ENCODE measurements at places on chromosomes 1 and 21.

- DNase-seq = no peak
Observed at GRCh38 chr1:231011360-231011759, 28.7 kb downstream of the FAM89A start.

GRCh38 chr1:232590744-232591082, 39.2 kb downstream of the SIPA1L2 start:
- DNase-seq = no peak

DNA sequence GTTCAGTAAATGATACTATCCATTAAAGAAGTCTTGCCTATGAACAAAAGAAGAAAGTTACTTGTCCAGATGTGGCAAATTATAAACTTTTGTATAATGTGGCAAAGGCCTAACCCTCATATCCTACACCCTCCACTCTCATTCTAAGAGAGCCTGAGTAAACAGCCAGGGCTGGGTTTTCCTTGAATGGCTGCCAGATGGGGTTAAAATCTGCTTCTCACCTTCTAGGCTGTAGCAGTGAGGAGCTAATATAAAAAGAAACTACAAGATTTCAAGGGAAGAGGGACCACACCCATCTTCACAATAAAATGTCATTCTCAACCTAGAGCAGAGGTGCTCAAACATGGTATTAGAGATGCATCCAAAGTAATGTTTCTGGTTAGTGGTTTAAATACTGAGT, 8.9 kb downstream of the RABIF start:
- DNase-seq = no peak

DNA sequence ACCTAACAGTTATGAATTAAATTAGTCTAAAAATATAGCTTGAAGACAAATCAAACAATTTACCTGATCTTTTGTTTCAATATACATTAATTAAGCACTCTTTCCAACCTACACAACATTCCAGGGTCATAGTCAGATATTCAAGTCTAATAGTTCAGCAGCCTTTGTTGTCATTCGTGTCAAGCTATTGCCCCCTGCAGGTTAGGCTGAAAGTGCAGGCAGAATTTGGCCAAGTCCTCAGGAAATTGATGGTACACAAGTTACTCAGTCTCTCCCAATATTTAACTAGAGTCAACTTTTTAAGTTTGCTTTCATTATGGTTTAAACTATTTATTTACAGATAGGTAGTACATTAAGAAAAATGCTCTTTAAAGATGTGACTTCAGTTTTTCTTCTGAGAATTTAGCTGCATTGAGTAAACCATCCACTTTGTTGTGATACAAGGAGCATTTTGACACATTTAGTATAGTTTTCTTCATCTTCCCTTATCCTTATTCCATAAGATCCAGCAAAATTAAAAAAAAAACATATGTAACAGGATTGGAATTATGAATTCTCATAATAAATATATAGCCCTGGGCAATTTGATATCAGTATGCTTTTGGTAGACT, 130.3 kb upstream of the DPYD start:
- peak; percentile 57 for DNase-seq

DNA sequence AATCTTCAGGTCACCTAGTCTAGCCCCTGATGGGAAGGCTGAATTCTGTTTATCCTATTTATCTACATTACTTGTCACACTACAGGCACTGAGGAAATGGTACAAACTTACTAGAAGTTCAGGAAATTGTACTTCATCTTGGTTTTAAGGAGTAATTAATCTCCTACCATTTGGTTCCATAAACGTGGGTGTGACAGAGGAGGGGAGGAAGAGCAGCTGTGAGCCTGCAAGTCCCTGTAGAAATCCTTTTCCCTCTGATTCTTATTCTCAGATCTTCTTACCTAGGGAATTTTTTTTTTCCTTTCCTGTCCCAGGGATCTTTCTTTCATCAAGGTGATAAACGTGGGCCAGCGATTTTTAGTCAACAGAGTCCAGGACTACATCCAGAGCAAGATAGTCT, 14.1 kb downstream of the PFKFB2 start:
- no peak for DNase-seq

DNA sequence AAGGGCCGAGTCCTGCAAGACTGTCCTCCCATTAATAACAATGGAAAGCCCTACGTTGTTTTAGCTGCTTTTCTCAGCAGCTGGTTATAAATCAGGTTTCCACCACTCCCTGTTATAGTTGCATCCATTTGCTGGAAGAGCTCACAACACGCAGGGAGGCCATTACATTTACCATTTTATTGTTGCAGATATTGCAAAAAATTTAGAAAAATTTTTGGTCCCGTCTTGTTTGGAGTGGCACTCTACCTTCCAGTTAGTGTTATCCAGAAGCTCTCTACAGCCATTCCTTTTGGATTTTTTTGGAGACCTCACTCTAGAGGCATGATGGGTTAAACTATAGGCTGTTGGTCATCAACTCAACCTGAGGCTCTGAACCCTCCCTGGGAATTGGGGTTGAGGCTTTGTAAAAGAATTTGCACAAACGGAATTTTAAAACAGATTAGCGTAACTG, 1532.1 kb upstream of the TPTE start:
- no peak for DNase-seq

- no peak for DNase-seq
Observed at GRCh38 chr1:185157599-185158412, 839 bp downstream of the SWT1 start.

DNA sequence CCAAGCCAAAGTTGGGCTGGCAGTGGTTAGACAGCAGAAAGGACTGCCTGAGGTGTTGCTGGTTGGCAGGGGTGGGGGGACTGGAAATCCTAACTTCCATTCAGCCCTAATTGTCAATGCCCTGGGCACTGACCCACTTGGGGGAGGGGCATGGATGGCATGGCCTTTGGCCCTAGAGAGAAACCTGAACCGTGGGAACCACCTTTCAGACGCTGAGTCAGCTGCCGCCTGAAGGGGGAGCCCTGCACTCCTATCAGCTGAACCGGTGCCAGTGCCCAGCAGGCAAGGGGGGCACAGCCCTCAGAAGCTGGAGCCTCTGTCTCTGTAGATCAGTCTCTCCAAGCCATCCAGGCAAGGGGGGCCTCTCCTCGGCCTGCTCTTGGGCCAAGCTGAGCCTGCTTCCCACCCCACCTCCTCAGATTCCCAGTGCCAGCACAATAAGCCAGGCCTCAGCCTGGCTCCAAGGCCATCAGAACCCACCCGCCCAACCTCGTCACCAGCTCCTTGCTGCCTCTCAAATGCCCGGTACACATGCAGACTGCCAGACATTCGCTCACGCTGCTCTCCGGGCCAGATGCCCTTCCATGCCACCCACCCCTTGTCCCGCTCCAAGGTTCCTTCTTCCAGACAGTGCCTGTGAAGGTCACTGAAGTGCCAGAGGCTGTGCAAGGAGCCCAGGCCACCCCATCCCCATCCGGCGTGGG, 11.6 kb downstream of the TINAGL1 start:
- DNase-seq = no peak

- peak; percentile 73 for DNase-seq
Observed at GRCh38 chr1:64745181-64745985, 508 bp downstream of the RAVER2 start.

GRCh38 chr1:79295967-79296366, 289.4 kb upstream of the ADGRL4 start:
- no peak for DNase-seq

DNA sequence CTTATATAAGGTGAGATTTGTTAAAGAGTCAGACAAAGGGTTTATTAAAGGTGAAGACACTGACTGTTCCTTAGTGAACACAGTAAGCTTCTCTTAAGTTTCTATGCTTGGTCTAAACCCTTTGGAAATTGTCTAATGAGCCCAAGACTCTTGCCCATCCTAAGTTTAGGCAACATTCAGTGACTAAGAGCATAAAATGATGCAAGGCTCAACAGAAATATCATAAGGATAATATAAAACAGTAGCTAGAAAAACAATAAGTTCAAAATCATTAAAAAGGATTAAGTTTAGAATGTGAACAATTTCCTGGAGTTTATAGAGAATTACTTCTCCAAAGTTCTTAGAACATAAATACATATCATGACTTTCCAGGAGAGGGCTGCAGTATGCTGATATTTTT, 108.9 kb upstream of the PDC start:
- DNase-seq = no peak

DNA sequence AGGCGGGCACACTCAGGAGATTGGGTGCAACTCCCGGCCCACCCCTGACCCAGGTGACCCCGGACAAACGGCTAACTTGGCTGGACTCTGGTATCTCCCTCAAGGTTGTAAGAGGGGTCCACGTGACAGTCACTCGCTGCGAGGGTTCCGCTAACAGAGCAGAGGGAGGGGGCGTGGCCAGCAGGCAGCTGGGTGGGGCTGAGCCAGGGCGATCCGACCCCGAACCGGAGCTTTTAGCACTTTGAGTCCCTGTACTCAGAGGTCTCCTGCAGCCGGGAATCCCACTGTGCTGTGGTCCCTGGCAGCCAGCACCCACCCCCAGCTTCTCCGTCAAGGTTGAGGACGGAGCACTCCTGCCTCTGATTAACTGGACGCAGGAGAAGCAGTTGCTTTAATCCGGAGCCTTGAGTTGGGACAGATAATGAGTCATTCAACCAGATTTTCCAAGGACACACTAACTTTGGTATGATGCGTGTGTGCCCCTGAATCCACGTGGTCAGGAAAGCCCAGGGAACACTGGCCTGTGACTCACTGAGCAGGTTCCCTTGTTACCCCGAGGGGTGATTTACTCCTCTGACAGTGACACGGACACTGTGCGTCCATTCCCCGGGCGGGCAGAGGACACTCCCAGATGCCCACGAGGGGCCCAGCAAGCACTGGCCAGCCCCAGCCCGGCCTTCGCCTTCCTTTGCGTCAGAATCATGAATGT, 16.8 kb downstream of the TRPM2 start:
- DNase-seq = no peak

- no peak for DNase-seq
Observed at GRCh38 chr1:31891280-31891679, 46.9 kb downstream of the PTP4A2 start.

- no peak for DNase-seq
Observed at GRCh38 chr1:231841616-231842344, 215.2 kb downstream of the DISC1 start.

DNA sequence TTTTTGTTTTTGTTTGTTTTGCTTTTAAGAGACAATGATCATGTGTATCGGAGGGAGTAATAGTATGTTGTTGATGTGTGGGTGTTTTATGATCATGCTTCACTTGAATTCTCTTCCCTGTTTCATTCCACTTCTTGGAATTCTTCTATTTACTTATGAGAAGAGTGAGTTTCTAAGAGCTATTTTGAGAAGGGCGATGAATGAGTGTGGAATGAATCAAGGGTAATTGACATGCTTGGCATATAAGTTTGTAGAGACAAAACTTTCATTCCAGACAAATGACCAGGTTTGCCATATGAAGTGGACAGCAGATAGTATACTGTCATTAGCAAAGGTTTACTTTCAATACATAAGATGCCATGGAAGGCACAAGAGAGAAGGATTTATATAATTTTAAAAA, 42.3 kb upstream of the PDC start:
- no peak for DNase-seq

DNA sequence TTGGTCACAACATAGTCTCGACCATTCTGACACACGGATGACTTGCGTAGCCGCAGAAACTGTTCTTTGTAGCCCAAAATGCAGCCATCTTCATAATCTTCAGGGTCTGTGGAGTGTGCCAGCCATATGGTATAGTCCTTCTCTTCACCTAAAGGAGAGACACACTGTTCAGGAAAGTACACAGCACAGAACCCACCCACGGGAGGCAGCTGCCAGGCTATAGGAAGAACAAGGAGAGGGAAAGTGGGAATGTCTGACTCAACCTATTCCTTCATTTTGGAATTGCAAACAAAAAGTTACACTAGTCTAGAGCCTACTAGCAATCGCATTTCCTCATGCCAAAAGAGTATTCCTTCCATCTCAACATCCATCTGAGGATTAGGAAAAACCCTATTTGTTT, 16.2 kb upstream of the MYBPHL start:
- DNase-seq = no peak

GRCh38 chr1:232164078-232164963, 465.6 kb downstream of the SIPA1L2 start:
- DNase-seq = no peak

DNA sequence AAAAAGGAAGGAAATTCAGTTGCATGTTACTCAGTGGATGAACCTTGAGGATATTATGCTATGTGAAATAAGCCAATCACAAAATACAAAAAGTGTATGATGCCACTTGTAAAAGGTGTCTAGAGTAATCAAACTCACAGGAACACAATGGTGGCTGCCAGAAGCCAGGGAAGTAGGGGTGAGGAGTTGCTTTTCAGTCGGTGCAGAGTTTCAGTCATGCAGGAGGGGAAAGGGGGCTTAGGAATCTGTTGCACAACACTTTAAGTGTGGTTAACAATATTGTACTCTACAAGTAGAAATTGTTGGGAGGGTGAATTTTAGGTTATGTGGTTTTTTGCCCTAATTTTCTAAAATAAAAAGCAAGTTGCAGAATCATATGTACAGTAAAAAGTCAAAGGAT, 184.2 kb upstream of the RAB4A start:
- DNase-seq = no peak

- no peak for DNase-seq
Observed at GRCh38 chr1:203686091-203686632, 59.5 kb downstream of the ATP2B4 start.

GRCh38 chr1:219031809-219032208, 141.9 kb upstream of the LYPLAL1 start:
- no peak for DNase-seq

DNA sequence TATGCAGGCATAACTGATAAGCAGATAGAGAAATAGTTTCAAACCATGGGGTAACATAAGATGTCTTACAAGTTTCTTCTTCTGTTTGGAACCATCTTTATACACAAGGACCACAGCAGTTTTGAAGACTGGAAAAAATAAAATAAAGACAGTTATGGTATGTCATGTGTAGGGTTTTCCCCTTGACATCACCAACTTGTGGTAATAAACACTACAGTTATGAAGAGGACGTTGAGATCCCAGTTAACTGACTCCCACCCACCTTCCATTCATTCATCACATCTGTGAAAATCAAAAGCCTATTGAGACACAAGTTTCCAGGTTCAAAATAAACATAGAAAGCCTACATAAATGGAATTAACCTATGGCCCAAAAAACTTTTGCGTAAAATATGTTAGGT, 92.5 kb upstream of the KRTAP19-8 start:
- DNase-seq = no peak

- DNase-seq = no peak
Observed at GRCh38 chr1:63198871-63199394, 123.4 kb upstream of the FOXD3 start.

GRCh38 chr21:15823486-15824150, 93.8 kb downstream of the USP25 start:
- DNase-seq = no peak

DNA sequence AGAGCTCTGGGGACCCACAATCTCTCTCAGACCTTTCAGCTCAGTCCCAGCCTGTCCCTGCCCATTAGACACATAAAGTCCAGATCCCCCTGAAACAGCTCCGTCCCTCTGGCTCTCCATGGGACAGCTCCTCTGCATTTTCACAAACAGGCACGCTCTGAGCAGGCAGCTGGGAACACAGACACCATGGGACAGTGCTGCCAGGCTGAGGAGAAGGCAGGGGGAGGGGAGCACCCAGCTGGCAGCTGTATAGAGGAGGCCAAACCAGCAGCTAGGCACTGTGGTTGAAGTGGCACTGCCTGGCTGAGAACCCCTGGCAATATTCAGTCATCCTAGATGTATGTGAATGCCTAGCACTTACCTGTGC, 2.0 kb downstream of the TMEM63A start:
- peak; percentile 66 for DNase-seq

Measured in posterior cingulate gyrus (tissue), 11 donors.